Stimulated activated naive CD8-positive, alpha-beta T cell treated with anti-CD3 and anti-CD28 coated beads, Interleukin-15, amount 100 ng/mL, for 72 hours (primary cell): ENCODE measurements at places on chromosomes 3 and 15.

DNA sequence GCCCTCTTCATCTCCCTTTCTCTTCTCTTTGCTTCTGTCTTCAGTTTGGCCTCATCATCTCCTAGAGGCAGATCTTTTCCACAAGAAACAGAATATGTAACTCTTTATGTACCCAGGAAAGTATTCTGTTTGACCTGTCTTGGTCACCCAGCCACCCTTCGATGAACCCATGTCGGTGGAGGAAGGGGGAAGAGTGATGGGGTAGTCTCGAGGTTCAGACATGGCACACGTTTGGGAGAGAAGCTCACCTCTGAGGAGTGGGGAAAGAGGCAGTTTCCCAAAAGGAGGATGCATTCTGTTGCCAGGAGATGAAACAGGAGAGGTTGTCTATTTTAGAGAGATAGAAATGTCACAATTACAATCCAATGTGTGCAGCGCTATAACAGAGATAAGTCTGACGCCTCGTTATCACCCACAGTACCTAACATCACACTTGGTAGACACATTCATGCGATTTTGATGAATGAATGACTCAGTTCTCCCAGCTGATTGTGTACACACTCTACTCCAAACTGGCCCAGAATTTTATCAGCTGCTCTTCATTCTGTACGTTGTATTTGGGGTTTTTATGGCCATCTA lies 722 bp upstream of the CCDC50 start:
- DNase-seq: no peak

DNA sequence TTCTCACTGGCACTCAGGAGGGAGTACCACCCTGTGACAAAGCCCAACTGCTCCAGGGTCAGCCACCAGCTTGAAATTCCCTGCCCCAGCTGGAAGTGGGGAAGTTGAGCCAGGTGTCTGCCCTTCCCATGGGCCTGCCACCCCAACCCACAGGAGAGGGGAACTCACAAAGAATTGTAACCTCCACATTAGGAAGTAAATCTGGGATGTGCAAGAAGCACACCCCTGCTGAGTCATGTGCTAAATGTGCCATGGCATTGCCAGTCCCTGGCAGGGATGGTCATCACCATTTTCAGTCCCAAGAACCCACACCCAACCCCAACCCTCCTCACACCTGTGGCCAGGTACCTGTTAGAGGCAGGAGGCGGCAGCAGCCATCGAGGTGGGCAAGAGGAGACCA lies 165.2 kb upstream of the THBS1 start:
- DNase-seq: no peak

GRCh38 chr3:12743583-12743982 lies 15.5 kb downstream of the TMEM40 start:
- no peak for DNase-seq

- no peak for DNase-seq
Measured at GRCh38 chr3:126758882-126759281, 54.8 kb downstream of the CHCHD6 start.

DNA sequence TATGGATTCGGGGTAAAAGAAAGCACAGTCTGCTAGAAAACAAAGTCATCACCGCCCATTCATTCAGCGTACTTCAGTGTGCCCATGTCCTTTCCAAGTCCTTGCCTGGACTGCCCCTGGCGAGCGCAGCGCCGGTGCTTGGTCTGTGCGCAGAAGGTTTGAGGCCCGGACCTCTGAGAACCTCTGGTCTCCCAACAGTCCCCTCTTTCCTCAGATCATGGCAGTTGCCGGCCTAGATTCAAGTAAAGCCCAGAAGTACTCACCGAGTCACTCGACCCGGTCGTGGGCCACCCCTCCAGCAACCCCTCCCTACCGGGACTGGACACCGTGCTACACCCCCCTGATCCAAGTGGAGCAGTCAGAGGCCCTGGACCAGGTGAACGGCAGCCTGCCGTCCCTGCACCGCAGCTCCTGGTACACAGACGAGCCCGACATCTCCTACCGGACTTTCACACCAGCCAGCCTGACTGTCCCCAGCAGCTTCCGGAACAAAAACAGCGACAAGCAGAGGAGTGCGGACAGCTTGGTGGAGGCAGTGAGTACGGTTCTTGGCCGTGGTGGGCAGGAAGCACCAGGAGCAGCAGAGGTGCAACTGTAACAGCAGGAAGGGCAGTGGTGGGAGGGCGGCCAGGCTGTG lies 36.3 kb downstream of the CHDH start:
- DNase-seq: no peak

DNA sequence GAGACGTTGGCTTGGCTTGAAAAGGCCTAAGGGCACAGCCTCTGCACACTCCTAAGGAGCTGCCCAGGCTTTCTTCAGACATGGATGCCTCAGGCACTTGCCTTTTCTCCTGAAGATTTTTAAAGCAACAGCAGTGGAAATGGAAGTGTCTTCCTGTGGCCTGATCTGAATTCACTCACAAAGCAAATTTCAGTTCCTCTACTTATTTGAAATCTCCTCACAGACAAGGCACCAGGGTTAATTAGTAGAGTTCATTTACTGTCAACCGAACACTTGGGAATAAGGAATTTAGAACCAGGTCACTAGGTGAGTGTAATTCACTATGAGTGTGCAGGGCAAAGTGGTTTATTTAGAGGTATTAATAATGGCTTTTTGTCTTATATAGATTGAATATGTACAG lies 27.2 kb upstream of the DAZL start:
- no peak for DNase-seq

- DNase-seq: no peak
Measured at GRCh38 chr3:79253704-79254103, 514.1 kb downstream of the ROBO1 start.

DNA sequence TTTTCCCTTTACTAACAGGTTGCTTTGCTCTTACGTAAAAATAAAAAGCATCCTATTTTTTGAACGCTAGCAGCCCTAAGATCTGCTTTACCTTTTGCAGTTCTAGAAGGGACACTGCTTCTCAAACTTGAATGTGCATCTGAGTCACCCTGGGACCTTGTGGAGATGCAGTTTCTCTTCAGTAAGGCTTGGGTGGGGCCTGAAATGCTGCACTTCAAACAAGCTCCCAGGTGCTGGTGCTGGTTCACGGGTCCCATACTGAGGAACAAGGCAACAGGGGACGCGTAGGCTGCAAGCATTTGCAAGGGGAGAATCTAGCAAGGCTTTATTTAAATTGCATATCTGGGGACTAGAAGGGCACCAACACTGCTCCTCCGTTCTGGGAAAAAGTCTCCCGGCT lies 30.0 kb downstream of the MB21D2 start:
- no peak for DNase-seq

GRCh38 chr15:31461375-31461774 lies 134.7 kb downstream of the KLF13 start:
- DNase-seq: no peak
